Stimulated activated CD4-positive, alpha-beta T cell treated with anti-CD3 and anti-CD28 coated beads, Interleukin-15, amount 100 ng/mL, for 48 hours (primary cell): ENCODE measurements at places on chromosomes 5 and 9.

- no peak for DNase-seq
Measured at GRCh38 chr9:16755467-16756160, 114.9 kb downstream of the BNC2 start.

- no peak for DNase-seq
Measured at GRCh38 chr5:33549982-33550567, 109.3 kb downstream of the TARS1 start.

DNA sequence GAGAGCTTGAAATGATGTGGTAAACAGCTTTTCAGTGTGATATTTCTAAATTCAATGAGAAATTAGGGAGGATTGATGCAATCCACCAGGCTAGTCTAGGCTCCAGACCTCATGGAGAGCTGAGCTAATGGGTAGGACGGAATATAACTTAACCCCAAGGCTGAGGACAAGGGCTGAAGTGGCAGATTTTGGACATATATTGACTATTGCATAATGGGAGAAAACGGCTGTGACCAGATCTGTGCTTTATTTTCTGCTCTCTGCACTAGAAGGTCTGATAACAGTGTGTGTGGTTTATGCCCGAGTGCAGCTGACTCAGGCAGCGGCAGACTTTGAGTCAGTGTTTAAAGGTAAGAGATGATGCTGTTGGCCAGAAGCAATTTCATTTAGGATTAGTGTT, 70.6 kb downstream of the ACTBL2 start:
- DNase-seq: no peak

DNA sequence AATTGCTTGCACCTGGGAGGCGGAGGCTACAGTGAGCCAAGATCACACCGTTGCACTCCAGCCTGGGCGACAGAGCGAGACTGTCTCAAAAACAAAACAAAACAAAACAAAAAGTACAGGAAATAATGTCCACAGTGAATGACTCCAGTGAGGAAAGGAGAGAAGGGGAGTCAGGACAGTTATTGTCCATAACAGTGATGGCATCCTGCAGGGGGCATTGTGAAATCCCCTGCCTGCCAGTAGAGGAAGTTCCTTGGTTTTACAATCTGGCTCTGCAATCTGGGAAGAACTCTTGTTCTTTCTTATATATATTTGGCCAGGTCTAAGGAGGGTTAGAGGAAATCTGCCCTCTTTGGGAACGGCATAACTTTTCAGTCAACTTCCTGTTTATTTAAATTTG, 8.2 kb downstream of the SH3GL2 start:
- DNase-seq: no peak

DNA sequence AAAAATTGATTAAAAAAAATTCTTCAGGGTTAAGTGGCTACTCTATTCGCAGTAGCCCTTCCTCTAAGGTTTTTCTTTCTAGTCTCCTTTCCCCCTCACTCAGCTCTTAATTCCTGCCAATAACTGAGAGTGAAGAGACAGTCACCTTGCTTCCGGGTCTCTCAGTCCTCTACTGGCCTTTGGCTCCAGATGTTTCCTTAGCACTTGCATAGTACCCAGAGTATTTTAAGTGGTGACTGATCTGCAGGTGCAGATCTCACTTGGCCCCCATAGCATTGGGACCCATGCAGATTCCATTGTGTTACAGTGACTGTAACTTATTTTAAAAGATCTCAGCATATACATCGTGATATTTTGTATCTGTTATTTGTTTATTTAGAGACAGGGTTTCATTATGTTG, 66.2 kb downstream of the GCNT1 start:
- no peak for DNase-seq

GRCh38 chr5:14778792-14779070, 92.8 kb downstream of the ANKH start:
- no peak for DNase-seq

DNA sequence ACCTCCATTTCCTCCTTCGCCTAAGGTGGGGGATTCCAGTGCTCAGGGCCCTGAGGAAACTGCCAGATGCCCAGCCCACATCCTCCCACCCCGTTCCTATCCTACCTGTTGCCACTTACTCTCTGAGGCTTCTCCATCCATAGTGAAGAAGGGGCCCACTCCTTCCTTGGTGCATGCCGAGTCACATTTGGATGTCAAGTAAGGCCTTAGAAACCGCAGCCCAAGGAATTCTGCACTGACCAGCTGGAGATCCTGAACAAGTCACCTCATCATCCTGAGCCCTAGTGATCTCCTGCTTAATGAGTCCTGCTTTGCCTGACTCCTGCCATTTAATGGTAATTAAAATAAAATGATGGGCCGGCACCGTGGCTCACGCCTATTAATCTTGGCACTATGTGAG, 6.7 kb upstream of the TNIP1 start:
- DNase-seq: no peak
